ENCODE measurements at places on chromosomes 2 and 18. TPM values are rescaled to one million over a fixed set of nuclear protein-coding genes. Genes with fewer than 3 reads are reported as not detected.
A peak's percentile ranks its signal among the peaks of the same experiment; 100 is the strongest.

DNA sequence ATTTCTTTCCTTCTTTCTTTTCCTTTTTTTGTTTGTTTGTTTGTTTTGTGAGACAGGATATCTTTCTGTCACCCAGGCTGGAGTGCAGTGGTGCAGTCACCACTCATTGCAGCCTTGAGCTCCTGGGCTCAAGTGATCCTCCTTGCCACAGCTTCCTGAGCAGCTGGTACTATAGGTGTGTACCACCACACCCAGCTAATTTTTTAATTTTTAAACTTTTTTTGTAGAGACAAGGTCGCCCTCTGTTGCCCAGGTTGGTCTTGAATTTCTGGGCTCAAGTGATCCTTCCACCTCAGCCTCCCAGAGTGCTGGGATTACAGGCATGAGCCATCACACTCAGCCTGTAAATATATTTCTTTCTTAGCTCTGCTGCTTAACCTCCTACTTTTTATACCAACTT lies 83.4 kb upstream of the CYP20A1 start:
- DNase-seq = peak; percentile 35

The KLHL30 gene
- total RNA-seq = not detected

The CABYR gene
- 1.3 TPM for total RNA-seq

DNA sequence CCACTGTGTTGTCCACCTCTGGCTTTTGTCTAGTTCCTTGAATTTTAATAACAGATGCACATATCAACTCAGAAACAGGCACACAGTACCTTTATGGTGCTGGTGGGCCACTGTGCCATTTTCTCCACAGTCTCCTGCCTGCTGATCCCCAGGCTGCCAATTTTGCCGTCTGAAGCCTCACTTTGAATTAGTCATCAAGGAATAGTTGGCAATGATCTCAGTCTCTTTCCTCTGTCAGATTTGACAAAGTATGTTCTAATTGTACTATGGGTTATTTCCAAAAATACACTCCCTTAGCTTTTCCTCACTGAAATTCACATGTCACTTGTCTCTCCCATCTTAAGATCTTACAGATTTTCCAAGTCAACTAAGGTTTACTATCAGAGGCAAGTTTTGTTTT lies 140.7 kb downstream of the ZNF516 start:
- DNase-seq = no peak
